ENCODE measurements at places on chromosomes 11 and 22. TPM values are rescaled to one million over a fixed set of nuclear protein-coding genes. Genes with fewer than 3 reads are reported as not detected.

DNA sequence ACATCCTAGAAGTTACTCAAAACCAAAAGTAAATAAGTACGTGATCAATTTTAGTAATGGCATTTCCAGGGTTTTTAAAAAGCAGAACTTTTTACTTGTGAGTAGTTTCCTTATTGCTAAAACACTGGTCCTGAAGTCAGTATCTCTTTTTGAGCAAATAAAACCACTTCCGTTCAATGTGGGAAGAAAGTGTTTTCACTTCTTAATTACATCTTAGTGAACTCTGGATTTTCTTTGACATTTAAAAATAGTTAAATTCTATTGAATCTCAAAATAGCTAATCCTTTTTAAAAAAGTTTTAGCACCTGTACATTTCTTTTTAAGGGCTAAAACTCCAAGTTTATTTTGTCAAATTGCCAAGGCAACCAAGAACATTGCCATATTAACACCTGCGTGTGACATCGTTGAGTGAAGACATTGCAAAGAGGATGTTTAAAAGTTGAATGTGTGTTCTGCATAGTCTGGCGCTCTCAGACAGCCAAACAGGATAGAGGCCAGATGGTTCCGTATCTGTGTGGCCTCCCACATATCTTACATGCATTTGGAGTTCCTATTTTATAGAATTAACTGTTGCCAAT is 17.2 kb upstream of the OR5B21 start:
- H3K27ac ChIP-seq: peak overlapping the region; percentile 69
- H3K4me1 ChIP-seq: peaks cover 59% of the 10 kb centered on the region
- DNase-seq: peak; percentile 8
- H3K27me3 ChIP-seq: no peaks in the 10 kb centered on the region
- H3K36me3 ChIP-seq: peaks cover 20% of the 10 kb centered on the region

The HMOX1 gene
- 0.25 TPM for polyA plus RNA-seq

The TYR gene
- polyA plus RNA-seq: not detected

DNA sequence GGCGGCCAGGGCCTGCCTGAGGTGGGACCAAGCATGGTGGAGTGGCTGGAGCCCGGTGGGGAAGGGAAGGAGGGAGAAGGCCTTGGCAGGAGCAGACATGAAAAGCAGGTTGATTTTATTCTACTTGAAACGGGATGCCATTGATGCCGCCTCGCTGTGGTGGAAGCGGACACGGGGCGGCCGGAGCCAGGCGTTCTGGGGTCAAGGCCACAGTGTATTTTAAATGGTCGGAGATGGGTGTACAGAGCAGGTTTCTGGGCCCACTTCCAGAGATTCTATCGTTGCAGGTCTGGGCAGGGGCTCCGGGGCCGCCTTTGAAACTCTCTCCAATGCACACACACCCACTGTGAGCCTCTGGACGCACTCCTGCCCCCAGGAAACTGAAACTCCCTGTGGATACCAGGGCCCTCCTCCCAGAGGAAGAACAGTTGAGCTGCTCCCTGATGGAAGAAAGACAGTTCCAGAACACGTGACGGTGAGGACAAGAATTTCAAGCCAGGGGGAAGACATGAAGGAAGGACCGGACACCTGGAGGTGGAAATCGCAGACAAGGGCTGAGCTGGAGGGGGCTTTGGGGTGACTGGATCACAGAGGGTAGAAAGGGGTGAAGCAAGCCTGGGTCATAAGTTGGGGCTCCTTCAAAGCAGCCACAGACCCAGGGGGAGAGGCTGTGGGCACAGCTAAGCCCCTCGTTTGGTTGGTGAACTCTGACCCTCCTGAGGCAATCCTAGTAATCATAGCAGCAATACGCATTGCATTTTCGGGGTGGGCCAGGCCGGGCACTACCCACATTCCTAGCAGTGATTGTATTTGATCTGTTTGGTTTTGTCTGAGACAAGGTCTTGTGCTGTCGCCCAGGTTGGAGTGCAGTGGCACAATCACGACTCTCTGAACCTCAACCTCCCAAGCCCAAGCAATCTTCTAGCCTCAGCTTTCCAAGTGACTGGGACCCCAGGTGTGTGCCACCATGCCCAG is 12.3 kb upstream of the LINC01488 start:
- no peak for DNase-seq
- no peaks in the 10 kb centered on the region for H3K4me1 ChIP-seq
- no peaks in the 10 kb centered on the region for H3K27me3 ChIP-seq
- no peaks in the 10 kb centered on the region for H3K36me3 ChIP-seq

The OR52H1 gene
- not detected for polyA plus RNA-seq

GRCh38 chr11:118935376-118935775 is 9.7 kb upstream of the BCL9L start:
- H3K4me1 ChIP-seq: peaks cover 28% of the 10 kb centered on the region
- DNase-seq: no peak
- no peaks in the 10 kb centered on the region for H3K27me3 ChIP-seq
- H3K27ac ChIP-seq: no peak overlapping the region

DNA sequence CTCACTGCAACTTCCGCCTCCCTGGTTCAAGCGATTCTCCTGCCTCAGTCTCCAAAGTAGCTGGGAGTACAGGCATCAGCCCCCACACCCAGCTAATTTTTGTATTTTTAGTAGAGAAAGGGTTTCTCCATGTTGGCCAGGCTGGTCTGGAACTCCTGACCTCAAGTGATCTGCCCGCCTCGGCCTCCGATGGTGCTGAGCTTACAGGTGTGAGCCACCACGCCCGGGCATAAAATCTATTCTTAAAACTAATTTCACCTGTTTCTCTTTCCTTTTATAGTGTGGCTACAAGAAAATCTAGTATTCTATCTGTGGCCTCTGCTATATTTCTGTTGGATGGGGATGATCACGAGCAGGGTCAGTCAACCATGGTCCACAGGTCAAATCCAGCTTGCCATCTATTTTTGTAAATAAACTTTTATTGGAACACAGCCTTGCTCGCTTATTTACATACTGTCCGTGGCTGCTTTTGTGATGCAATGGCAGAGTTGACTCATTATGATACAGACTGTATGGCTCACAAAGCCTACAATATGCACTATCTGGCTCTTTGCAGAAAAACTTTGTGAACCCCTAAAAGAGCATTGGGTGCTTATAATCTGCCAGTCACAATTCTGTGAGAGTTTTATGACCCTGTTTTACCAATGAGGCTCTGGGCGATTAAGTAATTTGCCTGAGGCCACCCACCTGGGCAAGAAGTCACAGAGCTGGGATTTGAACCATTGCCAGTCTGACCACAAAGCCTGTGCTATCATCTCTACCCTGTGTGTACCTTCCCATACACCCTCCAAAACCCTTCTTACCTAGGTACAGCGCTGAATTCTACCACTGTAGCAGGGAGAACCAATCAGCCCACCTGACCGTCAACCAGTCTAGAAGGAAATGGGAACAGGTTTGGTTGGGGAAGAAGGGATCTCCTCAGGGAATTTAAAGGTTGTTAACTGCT is 28.3 kb downstream of the SLC1A2 start:
- no peak overlapping the region for H3K27ac ChIP-seq
- no peaks in the 10 kb centered on the region for H3K36me3 ChIP-seq
- H3K27me3 ChIP-seq: no peaks in the 10 kb centered on the region

GRCh38 chr11:77186302-77186701 is 58.3 kb downstream of the MYO7A start:
- H3K36me3 ChIP-seq: no peaks in the 10 kb centered on the region
- H3K4me3 ChIP-seq: no peak overlapping the region
- H3K4me1 ChIP-seq: no peaks in the 10 kb centered on the region
- no peaks in the 10 kb centered on the region for H3K27me3 ChIP-seq

The DEFB131B gene
- polyA plus RNA-seq: not detected

GRCh38 chr11:70326365-70326811 is 55.9 kb downstream of the PPFIA1 start:
- no peak overlapping the region for H3K27ac ChIP-seq
- DNase-seq: no peak
- no peaks in the 10 kb centered on the region for H3K4me1 ChIP-seq
- H3K36me3 ChIP-seq: peaks cover 40% of the 10 kb centered on the region

DNA sequence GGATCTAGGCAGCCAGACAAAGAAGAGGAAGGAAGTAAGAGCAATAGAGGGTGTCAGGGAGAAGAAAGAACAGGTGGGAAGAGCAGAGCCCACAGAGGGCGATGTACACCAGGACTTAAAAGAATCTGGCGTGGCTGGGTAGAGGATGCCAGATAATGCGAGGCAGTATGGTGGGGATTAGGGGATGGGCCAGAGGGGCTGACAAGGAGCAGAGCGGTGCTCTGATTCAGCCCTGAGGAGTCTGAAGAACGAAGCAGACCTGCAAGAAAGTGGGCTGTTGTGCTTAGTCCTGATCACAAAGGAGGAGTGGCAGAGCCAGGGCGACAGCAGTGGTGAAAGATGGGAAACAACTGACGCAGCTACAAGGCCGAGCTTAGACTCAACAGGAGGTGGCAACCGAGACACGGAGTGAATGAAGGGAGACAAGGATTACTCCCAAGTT is 163.7 kb downstream of the LARGE1 start:
- no peaks in the 10 kb centered on the region for H3K4me1 ChIP-seq
- H3K4me3 ChIP-seq: no peak overlapping the region
- no peaks in the 10 kb centered on the region for H3K27me3 ChIP-seq
- no peaks in the 10 kb centered on the region for H3K36me3 ChIP-seq
- no peak for DNase-seq

DNA sequence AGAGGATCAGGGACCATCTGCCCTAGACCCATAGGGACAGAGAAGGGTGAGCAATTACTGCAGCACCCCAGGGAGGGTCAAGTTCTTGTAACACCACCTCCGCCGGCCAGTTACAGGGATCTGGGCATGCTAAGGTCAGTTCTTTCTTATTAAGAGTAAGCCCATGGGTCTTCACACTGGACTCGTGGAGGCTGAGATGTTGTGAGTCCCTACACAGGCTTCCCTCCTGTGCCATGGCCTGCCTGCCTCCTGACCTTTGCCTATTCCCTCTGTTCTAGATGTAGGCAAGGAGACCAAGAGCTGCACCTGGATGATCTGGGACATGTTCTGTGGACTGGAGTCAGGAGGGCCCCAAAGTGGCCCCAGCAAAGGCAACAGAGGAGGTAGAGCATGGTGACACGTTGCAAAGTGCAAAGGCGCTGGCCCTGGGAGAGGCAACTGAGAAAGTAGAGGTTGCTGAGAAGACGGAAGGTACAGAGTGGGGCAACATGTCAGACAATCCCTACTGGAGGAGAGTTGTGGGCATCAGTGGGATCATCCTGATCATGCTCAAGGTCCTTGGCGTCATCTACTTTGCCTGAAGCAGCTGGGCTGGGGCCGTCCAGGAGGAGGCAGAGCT is 16.3 kb upstream of the GNAZ start:
- no peaks in the 10 kb centered on the region for H3K27me3 ChIP-seq
- no peaks in the 10 kb centered on the region for H3K4me1 ChIP-seq
- no peaks in the 10 kb centered on the region for H3K36me3 ChIP-seq
- H3K4me3 ChIP-seq: no peak overlapping the region
- H3K27ac ChIP-seq: no peak overlapping the region

The OR2D2 gene
- not detected for polyA plus RNA-seq

DNA sequence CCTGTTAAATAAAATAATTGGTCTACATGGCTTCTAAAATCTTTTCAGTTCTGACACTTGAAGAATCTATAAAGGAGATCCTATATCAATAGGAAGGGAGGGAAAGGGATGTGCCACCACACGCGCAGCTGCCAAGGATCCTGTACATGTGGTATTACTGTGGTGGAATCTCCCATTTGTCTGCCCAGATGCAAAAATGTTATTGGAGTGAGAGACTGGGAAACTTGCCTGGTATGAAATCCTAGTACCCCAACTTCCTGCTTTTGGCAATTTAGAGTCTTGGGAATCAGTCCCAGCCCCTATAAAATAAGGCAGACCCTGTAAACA is 81.9 kb upstream of the PICALM start:
- no peak overlapping the region for H3K4me3 ChIP-seq
- no peaks in the 10 kb centered on the region for H3K27me3 ChIP-seq
- H3K27ac ChIP-seq: peak overlapping the region; percentile 51
- peaks cover 17% of the 10 kb centered on the region for H3K4me1 ChIP-seq
- DNase-seq: no peak
- no peaks in the 10 kb centered on the region for H3K36me3 ChIP-seq

GRCh38 chr11:68893282-68893681 is 10.3 kb downstream of the MRPL21 start:
- peaks cover 30% of the 10 kb centered on the region for H3K36me3 ChIP-seq
- H3K4me1 ChIP-seq: no peaks in the 10 kb centered on the region
- DNase-seq: no peak
- H3K27me3 ChIP-seq: no peaks in the 10 kb centered on the region

- H3K4me3 ChIP-seq: no peak overlapping the region
- H3K36me3 ChIP-seq: no peaks in the 10 kb centered on the region
- no peaks in the 10 kb centered on the region for H3K4me1 ChIP-seq
- DNase-seq: no peak
- H3K27me3 ChIP-seq: no peaks in the 10 kb centered on the region
These were observed 386.3 kb downstream of the AASDHPPT start for GRCh38 chr11:106463796-106464201.

The RAB30 gene
- polyA plus RNA-seq: 5.1 TPM

- no peak overlapping the region for H3K27ac ChIP-seq
- DNase-seq: no peak
- no peaks in the 10 kb centered on the region for H3K27me3 ChIP-seq
- peaks cover 55% of the 10 kb centered on the region for H3K4me1 ChIP-seq
These were observed 86.9 kb downstream of the UBASH3B start for GRCh38 chr11:122742301-122743018.

DNA sequence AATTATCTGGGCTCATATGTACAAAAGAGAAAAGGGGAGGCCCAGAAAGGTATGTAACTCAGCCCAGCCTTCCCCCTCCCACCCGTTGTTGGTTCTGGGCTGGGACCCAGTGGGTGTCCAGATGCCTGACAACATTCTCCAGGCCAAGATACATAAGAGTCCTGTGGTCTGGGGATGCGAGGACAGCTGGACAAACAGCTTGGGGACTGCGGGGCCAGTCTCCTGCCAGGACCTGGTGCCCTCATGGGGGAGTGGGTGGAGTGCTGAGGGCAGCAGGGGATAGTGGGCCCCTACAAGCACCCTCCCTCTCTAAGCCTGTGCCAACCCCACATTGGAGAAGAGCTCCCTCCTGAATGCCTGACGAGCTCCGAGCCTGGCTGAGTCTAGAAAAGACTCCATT is 3.5 kb upstream of the SLC22A6 start:
- no peak overlapping the region for H3K4me3 ChIP-seq
- H3K4me1 ChIP-seq: no peaks in the 10 kb centered on the region
- H3K27me3 ChIP-seq: no peaks in the 10 kb centered on the region
- H3K36me3 ChIP-seq: no peaks in the 10 kb centered on the region
- no peak overlapping the region for H3K27ac ChIP-seq

The MGAT3 gene
- polyA plus RNA-seq: 0.03 TPM

DNA sequence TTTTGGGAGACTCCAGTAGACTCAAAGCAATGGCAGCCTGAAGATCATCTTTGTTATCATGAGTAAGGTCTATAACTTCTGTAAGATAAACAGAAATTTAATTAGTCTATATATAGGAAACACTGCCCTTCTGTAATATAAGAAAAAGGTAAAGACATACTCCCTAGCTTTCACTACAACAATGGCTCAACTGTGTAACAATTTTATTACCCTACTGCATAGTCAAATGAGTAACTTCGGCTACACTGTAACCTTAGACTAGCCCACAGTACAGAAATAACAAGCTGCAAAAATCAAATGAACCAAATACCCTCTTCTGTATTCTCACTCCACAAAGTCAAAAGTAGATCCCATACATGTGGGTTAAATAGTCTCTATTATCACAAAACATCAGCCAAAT is 33.7 kb downstream of the USP28 start:
- H3K36me3 ChIP-seq: peaks cover 3% of the 10 kb centered on the region
- H3K4me3 ChIP-seq: no peak overlapping the region
- DNase-seq: no peak
- no peak overlapping the region for H3K27ac ChIP-seq
